Spinal cord (tissue), 10 donors: ENCODE measurements at places on chromosomes 4 and X. TPM values are rescaled to one million over a fixed set of nuclear protein-coding genes. Genes with fewer than 3 reads are reported as not detected.

DNA sequence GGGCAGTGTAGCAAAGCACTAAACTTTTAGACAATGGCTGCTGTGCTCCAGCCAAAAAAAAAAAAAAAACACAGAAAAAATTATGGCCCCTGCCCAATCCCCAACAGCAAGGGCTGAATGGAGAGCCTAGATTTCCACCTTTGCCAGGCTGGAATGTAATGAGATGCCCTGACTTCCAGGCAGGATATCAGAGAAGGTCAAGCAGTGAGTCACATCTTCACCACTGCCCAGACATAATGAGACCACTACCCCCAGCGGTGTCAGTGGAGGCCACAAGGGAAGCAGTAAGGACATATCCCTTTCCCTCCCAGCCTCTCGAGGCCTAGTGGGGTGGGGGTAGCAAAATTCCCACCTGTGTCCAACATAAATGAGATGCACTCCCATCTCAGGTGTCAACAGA lies 216.3 kb upstream of the LEF1 start:
- H3K4me1 ChIP-seq: no peaks in the 10 kb centered on the region
- no peak for DNase-seq
- no peaks in the 10 kb centered on the region for H3K27me3 ChIP-seq
- H3K36me3 ChIP-seq: no peaks in the 10 kb centered on the region
- no peak overlapping the region for H3K4me3 ChIP-seq

GRCh38 chr4:53066155-53066554 lies 204.0 kb downstream of the RASL11B start:
- no peaks in the 10 kb centered on the region for H3K27me3 ChIP-seq
- H3K4me3 ChIP-seq: no peak overlapping the region
- no peak for DNase-seq
- no peak overlapping the region for H3K27ac ChIP-seq
- no peaks in the 10 kb centered on the region for H3K4me1 ChIP-seq

DNA sequence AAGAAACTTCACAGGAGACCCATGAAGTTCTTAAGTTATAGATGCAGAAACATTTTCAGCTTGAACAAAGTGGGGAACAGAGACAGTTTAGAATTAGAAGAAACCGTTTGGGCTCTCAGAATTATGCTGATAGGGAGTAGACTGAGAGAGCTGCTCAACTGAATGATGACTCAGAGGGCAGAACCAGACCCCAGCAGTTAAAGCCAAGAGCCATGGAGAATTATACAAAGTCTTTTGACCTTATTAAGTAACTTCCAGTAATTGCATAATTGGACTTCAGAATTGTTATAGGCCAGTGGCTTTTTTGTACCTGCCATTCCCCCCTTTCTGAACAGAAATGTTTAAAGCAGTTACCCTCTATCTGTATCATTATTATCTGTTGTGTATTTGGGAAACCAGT lies 642.1 kb downstream of the CCSER1 start:
- DNase-seq: no peak
- H3K4me3 ChIP-seq: no peak overlapping the region

DNA sequence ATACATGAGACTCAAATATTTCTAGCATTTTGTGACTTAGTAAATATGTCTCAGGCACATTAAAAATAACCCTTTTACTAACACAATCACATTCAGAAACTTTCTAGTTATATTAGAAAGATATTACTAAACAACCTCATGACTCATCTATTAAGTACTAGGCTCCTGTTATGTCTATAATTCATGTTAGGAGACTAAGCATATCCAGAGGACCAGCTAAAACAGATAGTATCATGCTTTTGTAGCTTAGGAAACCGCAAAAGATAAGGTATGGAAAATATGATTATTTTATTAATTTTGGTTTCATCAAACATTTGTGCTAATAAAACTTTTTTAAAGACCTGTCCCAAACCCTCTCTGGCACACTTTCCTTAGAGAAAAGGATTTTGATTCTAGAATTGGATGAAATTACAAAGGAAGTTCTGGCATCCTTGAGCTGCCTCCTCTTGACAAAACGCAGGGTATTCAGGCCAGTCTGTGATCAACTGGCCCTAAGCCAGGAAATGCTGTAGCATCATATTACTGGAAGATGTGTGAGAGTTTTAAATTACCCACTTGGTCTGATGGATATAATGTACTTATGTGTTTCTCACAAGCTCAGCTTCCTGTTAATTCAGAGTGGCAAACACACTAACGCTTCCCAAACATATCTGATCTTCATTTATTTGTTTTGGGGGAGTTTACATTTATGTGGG lies 60.4 kb downstream of the NRK start:
- H3K27me3 ChIP-seq: peaks cover 5% of the 10 kb centered on the region
- DNase-seq: no peak
- no peaks in the 10 kb centered on the region for H3K4me1 ChIP-seq
- no peaks in the 10 kb centered on the region for H3K36me3 ChIP-seq
- no peak overlapping the region for H3K27ac ChIP-seq

DNA sequence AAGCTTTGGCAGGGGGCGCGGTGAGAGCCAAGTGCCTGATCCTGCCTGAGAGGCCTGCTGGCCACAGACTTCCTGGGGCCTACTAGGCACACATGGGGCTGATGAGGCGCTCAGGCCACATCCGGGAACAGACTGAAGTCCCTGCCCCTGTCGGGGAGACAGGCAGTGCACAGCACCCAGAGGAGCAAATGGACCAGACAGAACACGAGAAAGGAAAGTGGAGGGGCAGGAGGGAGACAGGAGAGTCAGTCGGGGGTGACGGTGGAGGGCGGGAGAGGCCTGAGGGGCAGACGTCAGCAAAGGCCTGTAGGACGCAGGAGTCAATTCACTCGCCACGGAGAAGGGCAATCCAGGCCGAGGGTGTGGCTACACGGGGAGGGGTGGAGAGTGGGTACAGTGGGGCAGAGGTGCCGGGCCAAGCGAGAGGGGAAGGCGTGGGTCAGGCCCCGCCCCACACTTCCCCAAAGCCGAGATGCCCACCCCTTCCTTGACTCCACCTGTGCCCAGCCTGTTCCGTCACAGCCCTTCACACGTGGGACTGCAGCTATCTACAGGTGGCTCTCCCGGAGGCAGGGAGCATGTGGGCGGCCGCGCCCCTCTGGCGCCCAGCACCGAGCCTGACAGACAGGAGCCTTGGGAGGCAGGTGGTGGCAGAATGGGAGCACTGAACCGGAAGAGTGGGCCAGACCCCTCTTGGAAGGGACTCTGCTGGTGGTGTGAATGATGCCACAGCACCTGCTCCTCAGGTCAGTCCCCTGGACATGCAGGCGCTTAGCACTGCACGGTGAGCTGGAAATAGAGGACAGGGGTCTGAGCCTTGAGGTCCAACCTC lies 20.5 kb downstream of the NOP14 start:
- H3K4me3 ChIP-seq: no peak overlapping the region
- H3K36me3 ChIP-seq: peaks cover 97% of the 10 kb centered on the region
- H3K4me1 ChIP-seq: no peaks in the 10 kb centered on the region
- no peak overlapping the region for H3K27ac ChIP-seq
- no peak for DNase-seq
- H3K27me3 ChIP-seq: no peaks in the 10 kb centered on the region

DNA sequence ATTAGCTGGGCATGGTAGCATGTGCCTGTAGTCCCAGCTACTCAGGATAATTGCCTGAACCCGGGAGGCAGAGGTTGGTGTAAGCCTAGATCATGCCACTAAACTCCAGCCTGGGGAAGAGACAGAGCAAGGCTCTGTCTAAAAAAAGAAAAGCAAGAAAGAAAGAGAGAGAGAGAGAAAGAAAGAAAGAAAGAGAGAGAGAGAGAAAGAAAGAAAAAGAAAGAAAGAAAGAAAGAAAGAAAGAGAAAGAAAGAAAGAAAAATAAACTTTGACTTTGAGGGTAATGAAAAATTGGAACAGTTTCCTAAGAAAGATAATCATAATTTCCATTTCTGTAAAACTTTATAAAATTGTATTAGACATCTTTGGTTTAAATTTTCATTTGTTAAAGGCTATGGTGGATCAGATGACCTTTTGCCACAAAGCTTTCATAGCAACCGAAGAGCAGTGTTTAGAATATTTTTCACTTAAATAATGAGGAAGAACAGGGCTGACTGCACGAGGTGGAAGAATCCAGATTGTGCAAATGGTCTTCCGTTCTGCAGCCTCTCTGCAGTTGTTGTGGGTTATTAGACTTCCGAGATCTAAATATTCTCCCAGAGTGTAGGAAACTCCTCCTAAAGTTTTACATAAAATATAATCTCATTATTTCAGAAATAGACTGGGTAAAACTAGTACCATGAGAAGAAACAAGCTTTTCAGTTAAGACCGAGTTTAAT lies 55.9 kb downstream of the RBM47 start:
- H3K36me3 ChIP-seq: no peaks in the 10 kb centered on the region
- H3K4me1 ChIP-seq: no peaks in the 10 kb centered on the region
- H3K27me3 ChIP-seq: no peaks in the 10 kb centered on the region
- H3K27ac ChIP-seq: no peak overlapping the region

GRCh38 chr4:61407642-61408618 lies 207.8 kb downstream of the ADGRL3 start:
- no peak for DNase-seq
- peak overlapping the region; percentile 53 for H3K27ac ChIP-seq
- H3K4me1 ChIP-seq: no peaks in the 10 kb centered on the region
- no peak overlapping the region for H3K4me3 ChIP-seq
- H3K36me3 ChIP-seq: no peaks in the 10 kb centered on the region
- H3K27me3 ChIP-seq: no peaks in the 10 kb centered on the region

Gene DMRTC1B
- 1.5 TPM for total RNA-seq

Gene OPHN1
- 22.3 TPM for total RNA-seq

Gene RASL11B
- total RNA-seq: 8.0 TPM

Gene SMC1A
- total RNA-seq: 22.9 TPM

Gene IQSEC2
- total RNA-seq: 11.8 TPM

Gene PNCK
- total RNA-seq: 24.2 TPM

Gene TBX22
- 0.06 TPM for total RNA-seq
